Endodermal cell (in vitro differentiated cells): ENCODE measurements at places on chromosomes 7 and 10.
A peak's percentile ranks its signal among the peaks of the same experiment; 100 is the strongest.

GRCh38 chr10:95295031-95295755 is 4.4 kb upstream of the PDLIM1 start:
- peak; percentile 88 for DNase-seq

GRCh38 chr10:58358314-58358933 is 23.6 kb downstream of the UBE2D1 start:
- no peak for DNase-seq

DNA sequence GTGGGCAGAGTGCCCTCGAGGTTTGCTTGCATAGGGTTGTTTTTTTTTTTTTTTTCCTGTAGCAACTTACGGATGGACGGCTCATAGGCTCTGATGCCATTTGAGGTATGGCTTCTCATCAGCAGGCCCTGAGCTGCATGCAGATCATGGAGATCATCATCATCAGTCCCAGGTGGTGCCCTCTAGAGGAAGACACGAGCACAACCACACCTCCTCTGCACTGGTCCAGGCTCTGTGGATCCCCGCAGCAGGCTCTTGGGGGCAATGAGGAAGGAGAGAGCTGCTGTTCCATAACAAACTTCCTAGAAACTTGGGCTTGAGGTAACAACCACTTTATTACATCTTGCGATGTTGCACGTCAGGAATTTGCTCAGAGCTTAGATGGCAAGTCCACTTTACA is 132.7 kb upstream of the CXCL12 start:
- DNase-seq: peak; percentile 85

GRCh38 chr10:129968853-129969183 is 4.7 kb upstream of the EBF3 start:
- DNase-seq: peak; percentile 96

GRCh38 chr7:17132726-17133125 is 165.7 kb upstream of the AHR start:
- no peak for DNase-seq

GRCh38 chr7:157276731-157277562 is 59.9 kb upstream of the DNAJB6 start:
- peak; percentile 51 for DNase-seq

DNA sequence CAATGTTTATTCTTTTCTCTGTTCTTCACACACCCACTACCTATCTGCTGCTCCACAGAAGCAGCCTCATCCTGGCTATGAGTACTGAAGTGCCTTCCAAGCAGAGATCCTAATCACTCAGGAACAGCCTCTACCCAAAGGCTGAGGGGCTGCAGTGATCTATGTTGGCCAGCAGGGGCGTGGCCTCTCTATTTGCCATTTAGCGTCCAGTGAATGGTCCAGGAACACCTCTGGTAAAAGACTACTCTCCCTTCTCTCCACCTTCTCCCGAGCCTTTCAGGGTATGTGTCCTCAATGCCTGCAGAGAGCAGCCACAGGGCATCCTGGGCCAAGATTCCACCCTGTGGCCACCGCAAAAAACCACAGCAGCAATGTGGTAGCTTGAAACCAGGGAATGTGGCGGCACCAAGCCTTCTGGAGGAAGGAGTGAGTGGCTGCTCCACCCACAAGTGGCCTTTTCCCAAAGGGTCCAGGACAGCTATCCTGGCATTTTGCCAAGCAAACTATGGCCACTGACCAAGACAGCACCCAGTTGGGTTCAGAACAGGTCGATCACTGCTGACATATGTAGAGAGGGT is 70.9 kb downstream of the SYPL1 start:
- peak; percentile 91 for DNase-seq

- DNase-seq: no peak
Observed at GRCh38 chr10:60155099-60155877, 234.4 kb downstream of the ANK3 start.

GRCh38 chr10:650886-651615 is 38.4 kb downstream of the DIP2C start:
- DNase-seq: peak; percentile 28

GRCh38 chr7:15399441-15399840 is 162.4 kb downstream of the AGMO start:
- DNase-seq: no peak

- no peak for DNase-seq
Observed at GRCh38 chr7:97844036-97844435, 28.2 kb downstream of the ASNS start.

- peak; percentile 44 for DNase-seq
Observed at GRCh38 chr7:141103847-141104429, 30.1 kb downstream of the TMEM178B start.

GRCh38 chr10:6700066-6700465 is 120.0 kb upstream of the PRKCQ start:
- no peak for DNase-seq

- no peak for DNase-seq
Observed at GRCh38 chr10:33483816-33484190, 149.3 kb upstream of the NRP1 start.

GRCh38 chr10:102004376-102004775 is 51.6 kb downstream of the ARMH3 start:
- DNase-seq: no peak

- DNase-seq: no peak
Observed at GRCh38 chr7:159008417-159008816, 136.2 kb downstream of the VIPR2 start.
